CD4-positive, alpha-beta T cell treated with Interleukin-2 at 100 ng/mL for 4 hours (primary cell): ENCODE measurements at places on chromosomes 4 and X.

- no peak for DNase-seq
These were observed 12.1 kb downstream of the PPP2R3B start for GRCh38 chrX:374596-374995.

DNA sequence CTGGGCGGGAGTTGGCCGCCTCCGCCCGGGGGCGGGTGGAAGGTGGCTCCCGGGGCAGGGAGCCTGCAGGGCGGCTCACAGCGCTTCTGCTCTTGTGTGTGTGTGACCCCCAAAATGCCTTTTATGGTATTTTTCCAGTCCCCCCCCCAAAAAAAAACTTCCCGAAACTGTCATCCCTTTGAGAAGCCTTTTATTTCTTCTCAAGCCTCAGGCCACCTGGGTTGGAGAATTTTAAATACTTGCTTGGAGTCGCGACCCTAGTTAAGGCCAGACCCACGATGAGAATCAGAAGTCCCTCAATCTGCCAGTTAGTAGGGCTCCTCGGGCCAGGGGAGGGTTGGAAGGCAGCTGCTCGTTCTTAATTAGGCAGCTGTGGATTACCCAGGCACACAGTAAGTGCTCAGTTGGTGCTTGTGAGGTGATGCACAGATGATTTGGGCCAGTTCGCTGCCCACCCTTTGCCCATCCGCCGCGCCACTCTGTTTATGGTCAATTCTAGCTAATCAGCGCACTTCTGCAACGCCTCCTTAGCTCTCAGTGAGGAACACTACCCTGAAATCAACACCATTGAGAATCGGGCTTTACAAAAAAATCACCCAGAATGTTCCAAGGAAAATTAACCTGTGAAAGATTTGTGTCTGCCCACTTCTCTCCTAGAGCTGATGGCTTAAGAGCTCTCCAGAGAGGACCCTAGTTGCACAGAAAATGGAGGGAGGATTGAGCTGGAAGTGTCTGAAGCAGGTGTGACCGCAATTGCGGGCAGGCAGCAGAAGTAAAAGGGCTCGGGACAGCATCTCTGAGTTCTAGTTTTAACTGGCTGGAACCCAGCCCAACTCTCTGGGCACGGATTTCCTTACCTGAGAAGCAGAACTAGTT, 648 bp upstream of the SCD5 start:
- no peak for DNase-seq

DNA sequence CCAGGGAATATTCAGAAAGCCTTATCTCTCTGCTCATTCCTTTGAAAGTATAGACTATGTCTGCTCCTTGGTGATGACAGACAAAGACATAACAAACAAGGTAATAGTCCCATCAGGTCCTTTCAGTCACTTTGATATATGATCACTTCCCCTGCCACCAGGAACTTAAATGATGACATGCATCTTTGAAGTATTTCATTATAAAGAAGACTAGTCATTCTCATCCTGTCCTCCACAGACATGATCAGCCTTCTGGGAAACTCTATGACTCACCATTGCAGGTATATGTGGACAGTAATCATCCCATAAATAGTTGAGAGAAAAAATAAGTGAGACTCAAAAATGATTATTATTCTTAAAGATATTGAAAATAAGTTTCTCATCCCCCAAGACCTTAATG, 117.5 kb upstream of the VCX2 start:
- no peak for DNase-seq

DNA sequence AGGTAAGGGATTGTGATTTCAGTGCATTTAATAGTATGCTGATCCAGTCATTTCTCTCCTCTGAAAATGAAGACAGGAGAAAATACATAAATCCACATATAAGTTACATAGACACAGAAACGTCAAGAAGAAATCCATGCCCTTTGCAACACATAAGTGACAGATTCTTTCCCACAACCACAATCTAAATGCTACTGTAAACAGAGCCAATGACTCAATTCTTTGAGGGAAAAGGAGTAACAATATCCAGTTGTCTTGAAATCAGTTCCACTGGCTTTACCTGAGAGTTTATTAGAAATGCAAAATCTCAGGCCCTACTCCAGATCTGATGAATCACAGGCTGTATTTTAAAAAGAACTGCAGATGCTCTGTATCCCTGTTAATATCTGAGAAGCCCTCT, 66.4 kb downstream of the ARAP2 start:
- DNase-seq, result no peak

DNA sequence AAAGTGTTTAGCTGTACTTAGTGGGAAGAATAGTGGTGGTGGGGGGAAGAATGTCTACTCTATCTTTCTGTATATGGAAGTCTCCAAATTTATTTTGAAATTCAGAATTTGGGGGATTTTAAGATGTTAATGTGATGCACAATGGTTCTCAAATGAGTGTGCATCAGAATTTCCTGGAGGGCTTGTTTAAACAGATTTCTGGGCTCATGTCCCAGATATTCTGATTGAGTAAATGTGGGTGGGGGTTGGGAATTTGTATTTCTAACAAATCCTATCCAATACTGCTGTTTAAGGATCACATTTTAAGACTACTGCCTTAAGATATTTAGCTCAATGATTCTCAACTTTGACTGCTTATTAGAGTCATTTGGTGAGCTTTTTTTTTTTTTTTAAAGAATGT, 15.1 kb upstream of the INTS6L start:
- DNase-seq, result no peak

DNA sequence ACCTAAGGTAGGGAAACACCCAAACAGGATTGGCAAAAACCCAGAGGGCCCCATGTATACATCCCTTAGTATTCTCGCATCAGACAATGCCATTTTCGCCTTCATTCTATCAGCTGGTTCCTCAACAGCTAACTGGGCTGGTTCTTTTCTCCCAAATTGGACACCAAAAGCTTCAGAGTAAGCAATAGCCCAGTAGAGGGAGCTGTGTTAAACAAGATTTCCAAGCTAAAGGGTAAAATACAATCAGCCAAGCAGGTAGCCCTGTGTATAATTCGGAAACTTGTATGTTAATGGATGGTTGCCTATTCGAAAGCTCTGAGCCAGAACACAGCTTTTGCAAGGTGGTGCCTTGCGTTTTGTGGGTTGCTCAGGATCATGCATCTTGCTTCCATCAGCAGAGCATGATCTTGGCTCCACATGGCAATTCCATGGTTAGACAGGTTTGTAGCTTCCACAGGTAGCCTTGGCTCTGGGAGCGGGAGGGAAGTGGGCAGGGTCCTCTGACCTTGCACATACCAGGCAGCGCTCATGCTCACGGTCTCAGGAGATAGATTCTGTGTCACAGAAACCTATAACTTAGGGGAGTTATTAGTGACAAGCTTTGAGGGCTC, 115.2 kb upstream of the LNX1 start:
- no peak for DNase-seq

- no peak for DNase-seq
These were observed 138.9 kb downstream of the DCLK2 start for GRCh38 chr4:150217192-150217591.

DNA sequence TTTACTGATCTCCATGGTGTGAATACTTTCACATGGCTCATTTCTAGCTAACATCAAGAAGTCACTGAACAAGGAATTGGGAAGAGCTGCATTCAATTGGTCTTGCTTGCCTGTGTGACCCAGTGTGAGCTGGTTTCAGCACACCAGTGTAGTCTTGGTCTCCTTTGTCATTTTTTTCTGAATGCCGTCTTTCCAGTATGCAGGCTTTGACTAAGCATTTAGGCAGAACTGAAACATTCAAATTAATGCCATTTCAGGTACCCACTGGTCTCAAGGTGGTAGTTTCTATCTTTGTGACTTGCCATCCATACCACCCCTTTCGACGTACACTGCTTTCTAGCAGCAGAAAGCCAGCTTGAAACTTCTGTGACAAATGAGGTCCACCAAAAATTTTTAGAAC, 550.5 kb upstream of the BOD1L1 start:
- no peak for DNase-seq

- no peak for DNase-seq
These were observed 876.0 kb downstream of the FSTL5 start for GRCh38 chr4:161287678-161288352.

- DNase-seq, result no peak
These were observed 87.9 kb downstream of the PDK3 start for GRCh38 chrX:24553011-24553410.

- peak; percentile 81 for DNase-seq
These were observed 4.9 kb downstream of the PRDM8 start for GRCh38 chr4:80202190-80202711.

DNA sequence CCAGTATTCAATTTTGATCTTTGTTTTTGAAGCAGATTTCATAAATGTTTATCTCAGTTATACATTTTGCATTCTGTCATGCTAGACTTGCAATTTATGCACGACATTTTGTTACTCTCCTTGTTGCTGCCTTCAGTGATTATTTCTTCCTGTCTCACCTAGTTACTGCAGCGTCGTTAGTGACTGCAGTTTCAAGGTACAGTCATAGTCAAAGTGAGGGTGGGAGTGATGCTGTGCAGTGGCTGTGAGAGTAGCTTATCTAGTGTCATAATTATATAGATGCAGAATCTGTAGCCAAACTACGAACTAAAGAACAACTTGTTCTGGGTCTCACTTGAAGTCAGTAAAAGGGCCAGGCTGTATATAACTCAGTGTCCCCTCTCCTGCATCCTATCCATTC, 69.8 kb downstream of the GPR101 start:
- no peak for DNase-seq

GRCh38 chr4:70925899-70926635, 23.9 kb downstream of the MOB1B start:
- DNase-seq, result no peak

DNA sequence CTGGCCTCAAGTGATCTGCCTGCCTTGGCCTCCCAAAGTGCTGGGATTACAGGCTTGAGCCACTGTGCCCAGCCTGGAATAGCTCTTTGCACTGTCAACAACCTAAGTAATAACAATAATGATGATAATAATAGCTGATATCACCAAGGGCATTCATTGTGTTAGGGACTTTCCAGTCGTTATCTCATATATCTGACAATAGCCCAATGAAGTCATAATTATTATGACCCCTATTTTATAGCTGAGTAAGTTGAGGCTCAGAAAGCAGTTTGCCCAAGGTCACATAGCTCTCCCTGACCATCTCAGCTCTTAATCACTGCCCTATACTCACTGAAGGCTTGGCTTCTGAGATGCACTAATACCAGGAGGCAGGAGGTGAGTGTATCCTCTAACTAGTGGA, 18.7 kb upstream of the MAP7D3 start:
- DNase-seq, result no peak

GRCh38 chrX:53616946-53617345, 69.6 kb downstream of the HUWE1 start:
- no peak for DNase-seq

- DNase-seq, result peak; percentile 18
These were observed at the start of gene STS for GRCh38 chrX:7147413-7147977. TSS of gene STS (plus strand) at chrX:7147712. CDS start at chrX:7253200, 105,488 bp downstream.

DNA sequence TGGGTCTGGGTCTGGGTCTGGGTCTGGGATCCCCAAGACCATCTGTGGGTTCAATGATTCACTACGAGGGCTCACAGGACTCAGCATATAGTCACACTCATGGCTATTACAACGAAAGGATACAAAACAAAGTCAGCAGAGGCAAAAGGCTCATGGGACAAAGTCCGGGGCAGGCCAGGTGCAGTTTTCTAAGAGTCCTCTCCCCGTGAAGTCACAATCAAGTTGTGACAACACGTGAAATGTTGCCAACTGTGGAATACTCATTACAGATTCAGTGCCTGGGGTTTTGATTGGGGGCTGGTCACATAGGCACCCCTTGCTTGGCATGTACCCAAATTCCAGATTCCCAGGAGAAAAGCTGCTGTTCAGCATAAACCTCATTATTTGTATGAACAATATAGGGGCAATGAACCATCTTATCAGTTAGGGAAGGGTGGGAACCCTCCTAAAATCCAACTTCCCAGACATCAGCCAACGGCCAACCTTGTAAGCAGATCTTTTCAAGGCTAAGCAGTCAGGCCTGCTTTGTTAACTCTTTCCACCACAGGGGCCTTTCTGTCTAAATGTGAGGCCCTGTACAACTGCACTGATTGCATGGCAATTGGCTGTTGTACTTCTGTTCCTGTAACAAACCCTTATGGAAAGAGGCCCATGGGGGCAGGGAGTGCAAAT, 58.2 kb upstream of the DIPK2B start:
- DNase-seq, result no peak

GRCh38 chr4:43275779-43276178, 383.3 kb downstream of the GRXCR1 start:
- no peak for DNase-seq

GRCh38 chr4:69881173-69881773, 21.3 kb upstream of the SULT1E1 start:
- DNase-seq, result peak; percentile 35
